Mesothelial cell of epicardium (in vitro differentiated cells): ENCODE measurements at places on chromosomes 7 and 10.

DNA sequence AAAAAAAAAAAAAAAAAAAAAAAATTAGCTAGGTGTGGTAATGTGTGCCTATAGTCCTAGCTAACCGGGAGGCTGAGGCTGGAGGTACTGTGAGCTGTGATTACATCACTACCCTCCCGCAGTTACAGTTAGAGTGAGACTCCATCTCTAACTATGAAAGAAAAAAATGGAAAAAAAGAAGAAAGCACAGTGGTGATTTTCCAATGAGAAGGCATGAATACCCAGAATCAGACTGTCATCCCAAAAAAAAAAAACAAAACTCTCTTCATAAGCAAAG is 269.9 kb upstream of the MKLN1 start:
- DNase-seq, result no peak

DNA sequence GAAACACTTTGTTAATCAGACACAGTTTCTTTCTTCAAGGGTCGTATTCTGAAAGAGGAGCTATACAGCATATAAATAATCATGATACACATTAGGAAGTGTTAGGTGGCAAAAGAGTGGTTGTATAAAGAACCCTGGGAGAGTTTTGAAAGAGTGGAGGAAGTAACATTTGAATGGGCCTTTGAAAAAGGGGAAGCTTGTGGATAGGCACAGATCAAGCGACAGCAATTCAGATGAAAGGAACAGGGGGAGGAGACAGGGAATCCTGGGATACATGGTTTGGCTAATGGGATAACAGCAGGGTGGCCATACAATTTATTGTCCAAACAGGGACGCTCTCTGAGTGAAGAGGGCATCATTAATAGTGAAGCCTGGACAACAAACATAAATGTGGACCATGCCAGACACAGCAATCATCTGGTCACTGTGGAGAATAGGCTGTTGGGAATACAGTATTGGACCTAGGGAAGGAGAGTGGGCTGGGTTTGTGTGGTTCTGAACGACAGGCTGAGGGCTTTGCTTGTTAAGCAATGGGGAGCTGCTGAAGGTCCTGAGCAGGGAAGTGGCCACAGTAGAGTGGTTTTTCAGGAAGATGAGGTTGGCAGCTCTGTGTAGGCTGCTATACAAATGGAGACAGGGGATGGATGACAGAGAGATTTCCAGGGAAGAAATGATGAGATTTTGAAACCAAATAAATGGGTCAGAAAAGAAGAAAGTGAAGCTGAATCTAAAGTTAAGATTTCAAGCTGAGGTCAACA is 75.9 kb downstream of the ICA1 start:
- no peak for DNase-seq

DNA sequence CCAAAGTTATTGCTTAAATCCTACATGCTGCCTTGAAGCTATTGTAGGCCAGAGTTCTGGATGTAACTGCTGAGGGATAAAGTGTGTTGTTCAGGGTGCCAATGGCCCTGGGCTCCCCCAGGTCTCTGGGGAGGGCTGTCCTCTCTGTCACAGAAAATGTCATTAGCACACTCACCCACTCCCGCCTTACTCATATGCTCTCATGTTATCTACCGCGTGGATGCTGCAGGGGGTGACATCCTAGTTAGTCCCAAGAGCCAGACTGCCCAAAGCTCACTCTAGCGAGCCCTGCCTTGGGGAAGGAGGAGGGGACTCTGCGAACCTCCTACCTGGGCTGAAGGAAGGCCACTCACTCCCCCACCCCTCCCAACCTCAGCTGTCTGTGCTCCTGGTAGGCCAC is 122.5 kb downstream of the FRMD4A start:
- DNase-seq, result no peak

- DNase-seq, result no peak
These were observed 17.1 kb downstream of the RAPGEF5 start for GRCh38 chr7:22339725-22340390.

DNA sequence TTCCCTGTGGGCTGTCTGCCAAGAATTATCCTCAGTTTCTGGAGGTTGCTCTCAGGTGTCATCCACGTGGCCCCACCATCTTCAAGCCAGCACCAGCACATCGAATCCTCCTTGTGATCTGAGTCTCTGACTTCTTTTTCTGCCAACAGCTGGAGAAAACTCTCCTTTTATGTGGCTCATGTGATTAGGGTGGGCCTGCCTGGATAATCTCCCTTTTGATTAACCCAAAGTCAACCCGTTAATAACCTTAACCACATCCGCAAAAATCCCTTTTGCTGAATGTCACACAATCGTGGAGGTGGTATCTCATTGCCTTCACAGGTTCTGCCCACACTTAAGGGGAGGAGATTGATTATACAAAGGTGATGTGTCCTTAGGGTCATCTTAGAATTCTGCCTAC is 73.8 kb downstream of the LRGUK start:
- no peak for DNase-seq

GRCh38 chr10:64041185-64041988 is 520.2 kb downstream of the REEP3 start:
- DNase-seq, result peak; percentile 77

GRCh38 chr7:69823151-69823744 is 225.0 kb downstream of the AUTS2 start:
- DNase-seq, result no peak

DNA sequence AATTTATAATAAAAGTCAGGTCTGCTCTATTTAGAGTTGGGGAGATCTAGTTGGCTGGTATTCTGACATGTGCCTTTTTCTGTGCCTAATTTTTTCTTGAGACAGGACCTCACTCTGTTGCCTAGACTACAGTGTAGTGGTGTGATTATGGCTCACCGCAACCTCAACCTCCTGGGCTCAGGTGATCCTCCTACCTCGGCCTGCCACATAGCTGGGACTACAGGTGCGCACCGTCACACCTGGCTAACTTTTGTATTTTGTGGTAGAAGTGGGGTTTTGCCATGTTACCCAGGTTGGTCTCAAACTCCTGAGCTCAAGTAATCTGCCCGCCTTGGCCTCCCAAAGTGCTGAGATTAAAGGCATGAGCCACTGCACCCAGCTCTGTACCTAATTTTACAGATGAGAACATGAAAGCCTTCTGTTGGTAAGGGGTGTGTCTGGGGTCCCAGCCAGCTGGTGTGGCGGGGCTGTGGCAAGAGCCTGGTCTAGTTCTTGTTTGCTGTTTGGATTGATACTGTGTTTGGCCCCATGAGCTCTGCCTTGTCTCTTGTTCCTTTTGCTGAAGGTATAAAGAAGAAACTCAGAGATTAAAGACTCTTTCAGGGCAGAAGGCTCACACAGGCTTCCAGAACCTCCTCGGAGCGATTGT is 31.4 kb downstream of the POR start:
- DNase-seq, result no peak

- no peak for DNase-seq
These were observed 119.3 kb downstream of the FAM53B start for GRCh38 chr10:124624895-124625294.

- no peak for DNase-seq
These were observed 31.0 kb upstream of the LRRC18 start for GRCh38 chr10:48970654-48971053.

DNA sequence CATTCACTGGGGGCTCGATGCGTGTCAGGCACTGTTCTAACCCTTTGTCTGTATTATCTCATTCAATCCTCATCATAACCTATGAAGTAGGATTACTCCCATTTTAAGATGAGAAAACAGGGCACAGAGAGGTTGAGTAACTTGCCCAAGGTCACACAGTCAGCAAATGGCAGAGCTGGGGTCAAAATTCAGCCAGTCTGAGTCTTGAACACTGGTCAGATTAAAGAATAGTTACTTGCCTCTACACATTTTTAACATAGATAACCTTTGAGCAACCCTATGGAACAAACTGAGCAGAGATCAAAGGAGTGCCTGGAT is 27.2 kb downstream of the INSIG1 start:
- no peak for DNase-seq
